Endodermal cell (in vitro differentiated cells): ENCODE measurements at places on chromosomes 2 and 18.
A peak's percentile ranks its signal among the peaks of the same experiment; 100 is the strongest.

DNA sequence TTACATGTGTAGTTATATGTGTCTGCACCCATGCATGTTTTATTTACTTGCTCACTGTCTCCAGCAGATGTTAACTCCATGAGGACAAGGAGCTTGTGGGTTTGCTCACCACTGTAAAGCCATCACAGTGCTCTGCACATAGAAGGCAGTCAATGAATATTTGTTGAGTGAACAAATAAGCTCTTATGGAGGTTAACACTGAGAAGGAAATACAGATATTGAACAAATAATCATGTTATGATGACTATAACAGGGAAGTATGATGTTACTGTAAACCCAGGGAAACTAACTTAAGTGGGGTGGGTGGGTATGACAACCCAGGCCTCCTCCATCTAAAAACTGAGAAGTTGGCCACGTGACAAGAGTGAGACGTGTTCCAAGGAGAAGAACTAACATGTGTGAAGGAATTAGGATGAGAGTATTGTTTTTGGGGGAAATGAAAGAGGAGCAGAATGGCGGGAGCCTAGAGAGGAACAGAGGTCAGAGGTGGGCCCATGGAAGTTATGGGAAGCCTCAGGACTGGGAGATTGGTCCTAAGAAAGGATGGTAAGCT, 6.0 kb upstream of the FAM117B start:
- no peak for DNase-seq

DNA sequence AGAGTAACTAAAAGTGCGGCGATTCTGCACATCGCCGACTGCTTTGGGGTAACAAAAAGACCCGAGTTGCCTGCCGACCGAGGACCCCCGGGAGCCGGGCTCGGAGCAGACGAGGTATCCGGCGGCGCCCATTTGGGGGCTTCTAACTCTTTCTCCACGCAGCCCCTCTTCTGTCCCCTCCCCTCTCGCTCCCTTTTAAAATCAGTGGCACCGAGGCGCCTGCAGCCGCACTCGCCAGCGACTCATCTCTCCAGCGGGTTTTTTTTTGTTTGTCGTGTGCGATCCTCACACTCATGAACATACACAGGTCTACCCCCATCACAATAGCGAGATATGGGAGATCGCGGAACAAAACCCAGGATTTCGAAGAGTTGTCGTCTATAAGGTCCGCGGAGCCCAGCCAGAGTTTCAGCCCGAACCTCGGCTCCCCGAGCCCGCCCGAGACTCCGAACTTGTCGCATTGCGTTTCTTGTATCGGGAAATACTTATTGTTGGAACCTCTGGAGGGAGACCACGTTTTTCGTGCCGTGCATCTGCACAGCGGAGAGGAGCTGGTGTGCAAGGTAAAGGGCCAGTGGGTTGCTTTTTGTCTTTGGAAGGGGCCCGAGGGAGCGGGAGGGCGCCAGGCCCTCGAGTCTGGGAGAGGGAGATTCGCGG, 1.4 kb downstream of the TRIB2 start:
- peak; percentile 77 for DNase-seq

- no peak for DNase-seq
Measured at GRCh38 chr2:40513201-40513600, 61.3 kb upstream of the SLC8A1 start.

DNA sequence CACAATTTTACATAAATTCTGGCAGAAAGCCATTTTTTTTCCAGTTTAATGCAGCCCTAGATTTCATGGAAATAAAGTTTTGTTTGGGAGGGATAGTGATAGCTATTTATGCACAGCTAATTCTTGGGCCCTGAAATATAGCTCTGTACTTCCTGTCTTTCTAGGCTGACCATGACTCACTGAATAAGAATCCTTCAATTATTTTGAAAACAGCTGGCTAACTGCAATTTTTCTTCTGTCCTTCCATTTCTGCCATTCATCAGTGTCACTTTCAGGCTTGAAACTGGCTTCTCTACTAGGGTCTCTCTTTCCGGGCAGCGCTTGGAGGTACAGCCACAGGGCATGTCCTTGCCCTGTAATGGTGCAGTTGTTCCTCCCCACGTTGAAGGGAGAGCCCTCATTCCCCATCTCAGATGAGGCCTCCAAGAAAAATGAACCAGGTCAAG, 97.1 kb upstream of the TMEM178A start:
- DNase-seq, result no peak

DNA sequence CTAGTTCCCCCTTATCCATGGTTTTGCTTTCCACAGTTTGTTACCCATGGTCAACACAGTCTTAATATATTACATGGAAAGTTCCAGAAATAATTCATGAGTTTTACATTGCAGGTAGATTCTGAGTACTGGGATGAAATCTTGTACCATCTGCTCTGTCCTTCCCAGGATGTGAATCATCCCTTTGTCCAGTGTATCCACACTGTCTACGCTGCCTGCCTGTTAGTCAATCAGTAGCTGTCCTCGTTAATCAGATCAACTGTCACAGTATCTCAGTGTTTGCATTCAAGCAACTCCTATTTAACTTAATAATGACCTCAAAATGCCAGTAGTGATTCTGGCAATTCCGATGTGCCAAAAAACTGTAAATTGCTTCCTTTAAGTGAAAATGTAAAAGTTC, 76.3 kb downstream of the DYNC1I2 start:
- DNase-seq, result no peak

- DNase-seq, result no peak
Measured at GRCh38 chr2:172962824-172963223, 112.8 kb upstream of the MAP3K20 start.

GRCh38 chr2:236578411-236578846, 8.8 kb downstream of the ACKR3 start:
- DNase-seq, result no peak

DNA sequence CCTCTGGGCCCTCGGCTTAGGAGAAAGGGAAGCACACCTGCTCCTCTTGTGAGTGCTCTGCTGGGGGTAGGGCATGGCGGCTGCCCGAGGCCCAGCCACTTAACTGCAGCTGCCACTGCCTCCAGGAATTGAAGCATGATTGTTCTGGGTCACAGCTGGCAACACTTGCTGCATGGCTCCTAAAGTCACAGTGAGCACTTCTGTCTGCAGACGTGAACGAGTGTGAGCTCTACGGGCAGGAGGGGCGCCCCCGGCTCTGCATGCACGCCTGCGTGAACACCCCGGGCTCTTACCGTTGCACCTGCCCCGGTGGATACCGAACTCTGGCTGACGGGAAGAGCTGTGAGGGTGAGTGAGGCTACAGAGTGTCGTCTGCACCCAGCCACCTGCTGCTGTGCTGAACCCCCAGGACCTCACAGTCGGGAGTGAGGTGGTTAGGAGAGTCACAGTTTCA, 44.4 kb downstream of the FBLN7 start:
- DNase-seq, result peak; percentile 41

DNA sequence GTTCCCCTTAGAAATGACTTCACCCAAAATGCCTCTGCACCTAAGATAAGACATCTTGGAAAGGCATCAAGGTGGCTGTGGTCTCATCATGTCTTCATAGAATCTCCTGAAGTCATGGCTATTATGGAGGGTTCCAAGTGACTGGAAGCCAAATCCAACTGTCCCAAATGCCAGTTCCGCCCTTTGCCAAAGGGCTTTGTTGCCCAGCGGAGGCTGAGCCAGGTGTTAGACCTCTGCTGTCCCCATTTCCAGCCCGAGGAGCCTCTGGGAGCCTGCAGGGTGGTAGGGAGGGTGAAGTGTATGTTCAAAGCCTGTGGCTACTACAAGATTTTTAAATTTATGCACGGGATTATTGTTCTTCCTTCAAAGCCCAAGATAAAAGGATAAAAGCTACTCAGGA, 25.7 kb downstream of the RHOB start:
- no peak for DNase-seq

DNA sequence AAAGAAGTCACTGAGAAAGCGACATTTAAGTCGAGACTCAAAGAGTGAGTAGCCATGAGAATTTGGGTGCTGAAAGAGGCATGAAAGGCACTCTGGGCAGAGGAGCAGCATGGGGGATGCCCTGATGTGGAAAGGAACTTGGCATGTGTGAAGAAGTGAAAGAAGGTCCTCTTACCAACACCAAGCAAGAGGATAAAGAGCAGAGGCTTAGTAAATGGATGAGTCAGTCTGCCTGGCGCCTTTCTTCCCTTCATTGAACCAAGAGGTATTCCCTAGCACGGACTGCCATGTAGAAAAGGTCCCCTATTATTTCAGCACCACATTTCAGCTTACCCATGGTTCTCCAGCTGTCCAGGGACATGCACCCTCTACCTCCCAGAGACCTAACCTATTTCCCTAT, 221.1 kb upstream of the NRP2 start:
- no peak for DNase-seq

DNA sequence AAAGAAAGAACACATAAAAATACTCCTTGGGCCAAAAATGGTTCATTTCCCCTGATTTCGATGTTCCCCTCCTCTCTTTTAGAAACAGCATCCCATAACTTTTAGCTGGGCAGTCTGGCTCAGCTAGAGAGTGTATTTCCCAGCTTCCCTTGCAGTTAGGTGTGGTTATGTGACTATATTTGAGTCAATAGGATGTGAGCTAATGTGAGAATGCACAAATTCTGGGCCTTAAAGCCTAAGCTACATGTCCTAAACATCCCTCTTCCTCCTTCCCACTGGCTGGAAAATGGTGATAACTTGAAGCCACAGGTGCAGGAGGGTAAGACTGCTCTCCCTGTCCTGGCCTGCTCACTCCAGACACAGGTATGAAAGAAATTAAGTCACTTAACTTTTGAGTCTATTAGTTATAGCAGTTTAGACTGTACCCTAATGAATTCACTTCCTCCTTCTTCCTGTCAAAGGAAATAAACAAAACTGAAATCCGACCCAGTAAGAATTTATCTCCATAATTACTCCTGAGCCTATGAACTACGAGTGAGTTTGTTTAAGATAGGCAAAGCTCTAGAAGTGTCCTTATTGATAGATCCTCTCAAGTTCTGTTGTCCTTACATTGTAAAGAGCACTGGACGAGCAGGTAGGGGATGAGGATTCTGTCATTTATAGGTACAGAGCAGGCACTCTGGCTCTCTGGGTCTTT, 177.6 kb downstream of the MTX2 start:
- no peak for DNase-seq

DNA sequence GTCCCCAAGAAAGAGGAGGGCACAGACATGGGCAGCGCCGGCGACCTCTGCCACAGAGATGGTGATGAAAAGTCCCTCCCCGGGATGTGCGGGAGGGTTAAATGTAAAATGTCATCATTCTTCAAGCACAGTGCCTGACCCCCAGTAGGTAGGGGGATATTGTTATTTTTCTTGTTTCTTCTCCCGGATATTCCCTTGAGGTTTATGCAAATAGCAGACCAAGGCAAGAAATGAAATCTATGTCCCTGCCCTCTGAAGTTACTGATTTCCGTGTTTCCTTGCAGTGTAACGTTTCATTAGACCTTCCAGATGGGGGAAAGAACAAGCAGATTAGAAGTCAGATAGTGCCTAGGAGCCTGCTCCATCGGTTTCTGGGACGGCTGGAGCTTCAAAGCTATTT, 158.3 kb downstream of the KLHL29 start:
- no peak for DNase-seq

GRCh38 chr2:127605691-127606263, 40.2 kb upstream of the GPR17 start:
- peak; percentile 31 for DNase-seq

DNA sequence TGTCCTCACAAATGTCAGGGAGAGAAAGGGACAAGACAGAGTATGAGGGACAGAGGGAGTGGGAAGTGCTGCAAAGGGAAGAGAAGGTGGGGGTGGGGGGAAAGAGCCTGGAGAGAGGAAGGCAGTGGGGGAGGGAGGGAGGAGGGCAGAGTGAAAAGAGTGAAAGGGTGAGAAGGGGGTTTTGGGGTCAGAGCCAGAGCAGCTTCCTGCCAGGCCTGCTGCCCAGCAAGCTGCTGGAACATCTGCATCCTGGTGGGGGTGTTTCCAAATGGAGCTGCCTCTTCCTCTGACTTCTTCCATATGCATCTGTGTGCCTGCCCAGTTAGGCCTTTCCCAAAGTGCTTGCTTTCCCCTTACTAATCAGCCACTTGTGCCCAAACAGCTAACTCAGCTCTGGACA, 94.3 kb upstream of the CELF4 start:
- no peak for DNase-seq

DNA sequence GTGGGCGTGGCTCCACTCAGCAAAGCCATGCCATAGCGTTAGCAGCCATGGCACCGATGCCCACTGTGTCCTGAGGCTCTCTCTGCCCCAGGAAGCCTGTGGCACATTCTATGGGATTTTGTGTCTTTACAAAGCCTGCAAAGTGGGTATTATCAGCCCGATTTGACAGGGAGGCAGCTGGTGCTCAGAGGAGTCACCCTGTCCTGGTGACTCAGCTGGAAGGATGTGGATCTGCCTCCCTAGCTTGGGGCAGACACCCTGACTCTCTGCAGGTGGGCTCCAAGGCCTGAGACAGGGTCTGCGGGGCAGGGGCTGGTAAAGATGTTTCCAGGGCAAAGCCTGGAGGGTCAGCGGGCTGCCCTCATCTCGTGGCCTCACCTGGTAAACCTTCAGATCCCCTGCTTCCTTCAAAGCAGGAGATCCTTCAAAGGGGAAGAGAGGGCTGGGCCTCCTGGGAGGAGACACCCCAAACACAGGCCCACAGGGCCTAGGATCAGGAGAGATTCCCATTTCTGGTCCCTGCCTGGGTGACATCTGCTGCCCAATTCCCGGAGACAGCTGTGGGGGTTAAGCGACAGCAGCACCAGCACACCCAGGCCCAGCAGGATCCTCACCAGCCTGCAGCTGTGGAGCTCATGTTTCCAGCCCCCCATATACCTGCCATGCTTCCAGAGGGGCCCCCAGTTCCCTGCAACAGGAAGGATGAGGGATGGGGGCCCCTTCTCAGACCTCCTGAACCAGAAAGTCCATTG, 3.0 kb upstream of the ASB1 start:
- DNase-seq, result no peak

GRCh38 chr2:112026509-112026908, 28.6 kb upstream of the TMEM87B start:
- DNase-seq, result no peak

GRCh38 chr2:25421289-25421688, 79.6 kb upstream of the DNMT3A start:
- DNase-seq, result no peak

DNA sequence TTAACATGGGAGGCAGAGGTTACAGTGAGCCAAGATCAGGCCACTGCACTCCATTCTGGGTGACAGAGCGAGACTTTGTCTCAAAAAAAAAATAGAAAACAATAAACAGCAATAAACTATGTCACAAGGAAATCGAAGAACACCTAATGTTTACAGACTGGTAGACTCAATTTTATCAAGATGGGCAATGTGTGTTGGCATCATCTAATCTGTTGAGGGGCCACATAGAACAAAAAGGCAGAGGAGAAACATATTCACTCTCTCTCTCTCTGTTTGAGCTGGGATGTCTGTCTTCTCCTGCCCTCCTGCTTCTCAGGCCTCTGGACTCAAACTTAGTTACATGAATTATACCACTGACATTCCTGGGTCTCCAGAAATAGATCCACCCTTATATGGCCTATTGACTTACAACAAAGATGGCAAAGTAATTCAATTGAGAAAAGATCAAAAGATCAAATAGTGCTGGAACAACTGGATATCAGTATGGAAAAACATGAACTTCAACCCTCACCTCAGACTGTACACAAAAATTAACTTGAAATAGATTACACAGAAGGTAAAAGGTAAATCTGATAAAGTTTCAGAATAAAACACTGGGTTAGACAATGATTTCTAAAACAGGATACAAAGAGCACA, 703.8 kb upstream of the CRIM1 start:
- no peak for DNase-seq
